ENCODE measurements at places on chromosomes 12 and 14. TPM values are rescaled to one million over a fixed set of nuclear protein-coding genes. Genes with fewer than 3 reads are reported as not detected.

GRCh38 chr12:27940245-27940644 lies 32.3 kb downstream of the PTHLH start:
- no peak for DNase-seq

Gene SERPINA9
- total RNA-seq, result not detected

Gene DMAC2L
- 9.9 TPM for total RNA-seq

DNA sequence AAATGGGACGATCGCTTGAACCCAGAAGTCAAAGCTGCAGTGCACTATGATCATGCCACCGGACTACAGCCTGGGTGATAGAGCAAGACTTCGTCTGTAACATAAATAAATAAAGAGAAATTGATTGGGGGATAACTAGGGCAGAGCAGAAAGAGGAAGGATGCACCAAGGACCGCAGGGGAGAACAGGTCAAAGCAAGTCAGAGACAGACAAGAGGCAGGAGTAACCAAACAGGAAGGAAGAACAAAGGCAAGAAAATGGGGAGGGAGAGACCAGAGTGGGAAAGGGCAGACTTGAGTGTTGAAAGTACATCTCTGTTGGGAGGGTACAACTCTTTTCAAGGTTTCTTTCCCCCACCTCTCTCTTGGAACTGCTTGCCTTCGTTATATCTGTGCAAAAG lies 50.8 kb upstream of the ELK3 start:
- DNase-seq, result no peak

DNA sequence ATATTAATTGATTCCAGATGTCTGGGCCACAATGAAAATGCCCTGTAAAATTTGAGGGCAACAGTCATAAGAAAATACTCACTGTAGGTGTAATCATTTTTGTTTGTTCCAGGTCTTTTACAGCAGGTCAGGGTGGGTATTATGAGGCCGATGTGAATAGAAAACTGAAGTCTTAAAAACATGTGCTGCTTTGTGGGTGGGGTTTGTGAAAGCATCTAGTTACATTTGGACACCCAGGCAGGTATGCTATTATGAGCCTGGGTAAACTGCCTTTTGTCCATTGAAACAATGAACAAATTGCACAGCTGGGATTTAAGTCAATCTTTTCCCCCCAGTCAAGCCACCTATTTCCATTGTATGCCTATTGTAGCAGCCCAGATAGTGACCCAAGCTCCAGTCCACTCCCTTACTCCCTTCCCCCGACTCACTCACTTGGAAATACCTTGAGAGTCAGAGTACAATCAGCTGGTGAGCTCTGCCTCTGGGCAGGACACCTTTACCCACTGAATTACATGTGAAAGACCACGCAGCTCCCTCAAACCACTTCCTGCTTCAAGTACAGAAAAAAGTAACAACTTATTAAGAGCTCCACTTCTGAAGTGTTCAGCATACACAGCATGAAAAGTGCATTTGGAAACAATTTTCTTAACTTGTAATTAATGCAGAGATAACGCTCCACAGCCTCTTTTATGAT lies 1.8 kb downstream of the IGF1 start:
- DNase-seq, result peak; percentile 47

GRCh38 chr12:4649358-4649661 lies 396 bp downstream of the NDUFA9 start:
- no peak for DNase-seq

Gene FGF23
- not detected for total RNA-seq

DNA sequence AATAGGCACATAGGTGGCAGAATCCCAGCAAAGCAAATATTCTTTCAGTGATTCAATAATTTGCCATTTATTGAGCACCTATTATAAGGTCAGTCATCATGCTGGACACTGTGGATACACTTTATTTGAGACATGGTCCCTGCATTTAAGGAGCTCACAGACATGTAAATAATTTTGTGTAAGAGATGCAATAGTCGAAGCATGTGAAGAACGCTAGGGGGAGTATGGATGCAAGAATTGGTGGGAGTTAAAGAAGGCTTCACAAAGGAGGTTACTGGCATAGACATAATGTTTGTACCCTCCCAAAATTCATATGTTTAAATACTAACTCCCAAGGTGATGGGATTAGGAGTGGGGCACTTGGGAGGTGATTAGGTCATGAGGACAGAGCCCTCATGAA lies 260.6 kb upstream of the GARIN6 start:
- no peak for DNase-seq

- no peak for DNase-seq
Observed at GRCh38 chr12:111067498-111067897, 147.1 kb upstream of the MYL2 start.

DNA sequence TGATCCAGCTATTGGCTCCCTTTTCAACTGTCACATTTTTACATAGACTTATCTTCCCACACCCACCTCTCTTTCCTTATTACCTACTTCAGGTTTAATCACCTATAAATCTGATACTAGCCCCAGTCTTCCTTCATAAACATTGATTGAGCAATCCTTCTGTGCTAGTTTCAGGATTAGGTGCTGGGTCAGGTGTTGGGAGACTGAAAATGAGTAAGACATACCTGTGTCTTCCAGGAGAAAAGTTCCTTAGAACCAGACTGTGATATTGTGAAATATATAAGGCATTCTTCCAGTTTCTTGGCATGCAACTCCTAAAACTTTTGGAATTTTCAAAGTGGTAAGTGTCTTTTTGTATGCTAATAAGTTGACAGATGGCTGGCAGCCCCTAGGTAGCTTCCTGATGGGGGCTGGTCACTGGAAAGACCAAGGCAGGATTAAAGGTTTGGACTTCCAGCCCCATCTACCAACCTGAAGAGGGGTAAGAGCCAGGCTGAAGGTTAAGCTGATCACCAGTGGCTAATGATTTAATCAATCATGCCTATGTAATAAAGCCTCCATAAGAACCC lies 4.6 kb downstream of the ANO6 start:
- DNase-seq, result no peak

- DNase-seq, result peak; percentile 83
Observed at GRCh38 chr14:60648934-60649874, at the start of gene SIX1. TSS of gene SIX1 (minus strand) at chr14:60649477. CDS start at chr14:60649189, 288 bp downstream.

DNA sequence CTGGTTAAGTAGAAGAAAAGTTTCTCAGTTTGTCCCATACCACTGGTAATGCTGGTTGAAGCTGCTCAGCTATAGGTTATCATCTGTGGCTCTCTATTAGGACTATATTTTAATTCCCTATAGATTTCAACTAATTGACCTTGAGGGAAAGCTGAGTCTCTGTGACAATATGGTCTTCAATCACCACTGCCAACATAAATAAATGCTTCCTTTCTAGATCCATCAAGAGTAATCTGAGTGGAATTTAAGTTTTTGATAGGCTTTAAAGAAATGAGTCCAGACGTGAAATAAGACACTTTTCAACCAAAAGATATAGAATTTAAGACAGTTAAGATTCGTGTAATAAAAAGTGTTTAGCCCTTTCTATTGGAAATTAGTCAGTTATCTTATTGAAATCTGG lies 63.5 kb upstream of the MYF6 start:
- no peak for DNase-seq

- DNase-seq, result no peak
Observed at GRCh38 chr14:50083467-50084337, 32.7 kb downstream of the VCPKMT start.

GRCh38 chr14:59200195-59200594 lies 11.7 kb downstream of the DAAM1 start:
- DNase-seq, result no peak

Gene AHNAK2
- total RNA-seq, result 8.1 TPM

GRCh38 chr12:121026274-121027045 lies 10.2 kb upstream of the C12orf43 start:
- DNase-seq, result no peak

DNA sequence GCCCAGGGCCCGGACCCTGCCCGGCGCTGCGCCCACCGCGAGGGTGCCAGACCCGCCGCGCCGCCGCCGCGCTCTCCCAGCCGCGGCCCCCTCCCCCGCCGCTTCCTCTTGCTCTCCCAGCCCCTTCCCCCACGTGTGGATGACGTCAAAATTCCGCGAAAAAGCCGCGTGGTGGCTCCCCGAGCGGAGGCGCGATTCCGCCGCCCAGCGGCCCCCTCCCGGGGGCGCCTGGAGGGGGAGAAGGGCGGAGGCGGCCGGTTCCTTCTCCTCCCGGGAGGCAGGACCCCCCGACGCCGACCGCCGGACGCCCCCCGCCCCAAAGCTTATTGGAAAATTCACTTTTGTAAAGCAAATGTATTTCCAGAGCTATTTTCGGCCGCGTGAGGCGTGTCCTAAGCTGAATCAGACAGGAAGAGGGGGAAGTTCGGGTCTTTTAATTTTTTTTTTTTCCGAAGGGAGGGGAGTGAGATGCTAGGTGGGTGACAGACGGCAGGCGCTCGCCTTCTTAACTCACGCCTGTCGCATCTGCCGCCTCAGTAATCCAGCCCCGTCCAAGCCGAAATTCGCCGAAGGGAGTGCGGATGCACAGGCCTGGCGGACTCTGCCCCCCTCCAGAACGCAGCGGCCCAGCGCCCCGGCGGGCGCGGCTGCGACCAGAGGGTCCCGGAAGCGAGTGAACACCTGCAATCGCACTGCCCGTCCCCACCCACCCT lies 4.1 kb upstream of the CCND2 start:
- DNase-seq, result peak; percentile 96

GRCh38 chr14:74980398-74980730 lies 22.4 kb upstream of the EIF2B2 start:
- DNase-seq, result peak; percentile 78

Gene PIWIL1
- total RNA-seq, result not detected

GRCh38 chr12:74801625-74802024 lies 264.0 kb downstream of the ATXN7L3B start:
- peak; percentile 2 for DNase-seq

Gene SLC17A8
- 0.43 TPM for total RNA-seq

DNA sequence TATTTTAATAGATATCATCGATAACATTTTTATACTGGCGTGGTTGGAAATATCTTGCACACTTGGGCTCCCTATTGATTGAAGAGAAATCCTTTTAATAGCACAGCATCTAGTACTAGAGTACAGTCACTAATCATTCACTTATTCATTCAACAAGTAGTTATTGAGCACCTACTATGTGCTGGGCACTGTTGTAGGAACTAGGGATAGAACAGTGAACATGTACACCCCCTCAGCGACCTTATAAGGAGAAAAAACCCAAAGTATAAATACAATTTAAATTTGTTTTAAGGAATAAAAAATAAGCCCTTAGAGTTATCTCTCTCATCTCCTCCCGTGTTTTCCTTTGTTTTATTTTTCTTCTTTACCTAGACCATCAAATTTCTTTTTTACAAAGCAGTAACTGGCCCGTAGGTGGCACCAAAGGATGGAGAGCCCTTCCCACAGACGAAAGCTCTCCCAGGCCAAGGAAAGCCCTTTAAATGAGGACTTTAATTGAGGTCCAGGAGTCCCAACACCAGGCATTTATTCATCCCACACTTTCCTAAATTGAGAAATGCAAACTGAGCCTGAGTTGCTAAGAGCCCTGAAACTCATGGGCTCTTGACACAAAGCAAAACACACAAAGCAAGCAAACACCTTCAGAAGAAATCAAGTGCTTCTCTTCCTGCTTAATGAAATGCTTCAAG lies 29.0 kb downstream of the PEBP1 start:
- DNase-seq, result peak; percentile 51

Gene SPX
- 24.0 TPM for total RNA-seq

- DNase-seq, result no peak
Observed at GRCh38 chr14:61838661-61839245, 76.5 kb downstream of the SNAPC1 start.

Gene GPR84
- total RNA-seq, result 2.6 TPM

Gene LRTM2
- total RNA-seq, result not detected

Gene DENND5B
- total RNA-seq, result 15.7 TPM

GRCh38 chr12:68169213-68169889 lies 9.8 kb upstream of the IFNG start:
- no peak for DNase-seq

Data from lung (tissue), 17 donors.